Liver (tissue), 10 donors: ENCODE measurements at places on chromosomes 11 and 22.

DNA sequence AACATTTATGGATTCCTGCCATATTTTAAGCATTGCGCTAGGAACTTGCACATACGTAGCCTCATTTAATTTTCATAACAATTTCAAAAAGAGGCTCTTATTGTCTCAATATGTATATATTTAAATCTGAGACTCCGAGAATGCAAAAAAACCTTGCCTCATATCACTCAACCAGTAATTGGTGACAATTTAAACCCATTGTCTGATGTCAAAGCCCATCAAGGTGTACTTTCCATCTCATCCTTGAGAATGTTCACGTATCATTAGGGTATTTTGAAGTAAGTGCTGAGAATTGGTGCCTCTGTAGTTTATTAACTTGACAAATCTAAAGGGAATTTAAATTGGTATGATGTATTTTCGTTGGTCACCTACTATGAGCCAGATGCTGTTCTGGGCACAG lies 136.5 kb downstream of the FAM76B start:
- no peak for DNase-seq

GRCh38 chr11:61187505-61188130 lies 15.7 kb upstream of the PGA3 start:
- peak; percentile 85 for DNase-seq

DNA sequence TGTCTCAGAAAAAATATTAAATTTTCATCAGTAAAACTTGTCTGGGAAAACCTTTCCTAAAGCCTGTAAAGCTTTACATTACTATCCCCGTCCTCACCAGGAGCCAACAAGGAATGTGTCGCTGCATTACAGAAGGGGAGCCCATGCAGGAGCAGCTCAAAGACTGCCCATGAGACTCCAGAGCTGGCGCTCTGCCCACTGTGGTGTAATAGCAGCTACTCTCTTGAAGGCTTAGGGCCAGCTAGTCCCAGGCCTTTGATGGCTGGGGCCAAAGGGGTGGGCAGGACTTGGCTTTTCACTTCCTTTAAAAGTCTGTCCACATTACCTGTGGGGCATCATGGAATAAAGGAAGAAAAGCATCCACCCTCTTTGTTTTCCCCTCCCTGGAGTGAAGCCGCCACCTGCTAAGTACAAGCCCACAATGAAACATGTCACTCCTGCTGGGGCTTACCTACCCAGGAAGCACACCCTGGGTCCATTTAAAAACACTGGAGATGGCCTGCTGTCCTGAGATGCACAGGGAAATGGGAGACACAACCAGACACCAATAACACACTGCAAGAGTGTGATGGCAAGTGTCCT lies 150.7 kb downstream of the ADAMTS15 start:
- peak; percentile 28 for DNase-seq

- no peak for DNase-seq
Measured at GRCh38 chr22:26953012-26953883, 295.9 kb downstream of the MIAT start.

DNA sequence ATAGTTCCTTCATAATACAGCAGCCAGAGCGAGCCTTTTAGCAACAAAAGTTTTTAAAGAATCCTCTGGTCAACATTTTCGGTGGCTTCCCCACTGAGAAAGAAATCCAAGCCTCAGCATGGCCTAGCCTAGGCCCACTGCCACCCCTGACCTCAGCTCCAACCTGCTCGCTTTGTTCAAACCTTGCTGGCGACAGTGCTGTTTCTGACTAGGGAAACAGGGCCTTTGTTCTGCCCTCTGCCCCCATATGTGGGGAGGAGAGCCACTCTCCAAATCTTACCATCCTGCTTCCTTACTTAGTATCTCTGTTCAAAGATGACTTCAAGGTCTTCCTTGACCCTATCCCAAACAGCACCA lies 95.8 kb downstream of the CCDC83 start:
- DNase-seq, result no peak

- DNase-seq, result no peak
Measured at GRCh38 chr22:49850021-49850911, 3.4 kb upstream of the ZBED4 start.

- DNase-seq, result no peak
Measured at GRCh38 chr11:65592858-65593517, 2.6 kb downstream of the KCNK7 start.

DNA sequence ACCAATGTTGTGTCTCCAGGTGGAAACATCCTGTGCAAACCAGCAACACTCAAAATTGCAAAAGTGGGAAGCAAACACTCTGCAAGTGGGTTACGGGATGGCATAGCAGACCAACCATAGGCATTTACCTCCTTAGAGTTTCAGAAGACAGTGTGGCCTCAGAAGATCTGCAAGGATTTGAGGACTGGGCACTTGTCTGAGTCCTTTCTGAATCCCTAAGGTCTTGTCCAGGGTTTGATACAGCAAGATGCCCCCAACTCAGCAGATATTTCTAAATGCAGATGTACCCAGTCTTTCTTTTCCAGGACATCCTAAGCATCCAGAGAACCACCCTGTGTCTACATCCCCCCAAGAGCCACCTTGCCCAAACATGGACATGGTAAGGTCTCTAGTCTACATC lies 51.7 kb upstream of the SHANK2 start:
- peak; percentile 10 for DNase-seq

DNA sequence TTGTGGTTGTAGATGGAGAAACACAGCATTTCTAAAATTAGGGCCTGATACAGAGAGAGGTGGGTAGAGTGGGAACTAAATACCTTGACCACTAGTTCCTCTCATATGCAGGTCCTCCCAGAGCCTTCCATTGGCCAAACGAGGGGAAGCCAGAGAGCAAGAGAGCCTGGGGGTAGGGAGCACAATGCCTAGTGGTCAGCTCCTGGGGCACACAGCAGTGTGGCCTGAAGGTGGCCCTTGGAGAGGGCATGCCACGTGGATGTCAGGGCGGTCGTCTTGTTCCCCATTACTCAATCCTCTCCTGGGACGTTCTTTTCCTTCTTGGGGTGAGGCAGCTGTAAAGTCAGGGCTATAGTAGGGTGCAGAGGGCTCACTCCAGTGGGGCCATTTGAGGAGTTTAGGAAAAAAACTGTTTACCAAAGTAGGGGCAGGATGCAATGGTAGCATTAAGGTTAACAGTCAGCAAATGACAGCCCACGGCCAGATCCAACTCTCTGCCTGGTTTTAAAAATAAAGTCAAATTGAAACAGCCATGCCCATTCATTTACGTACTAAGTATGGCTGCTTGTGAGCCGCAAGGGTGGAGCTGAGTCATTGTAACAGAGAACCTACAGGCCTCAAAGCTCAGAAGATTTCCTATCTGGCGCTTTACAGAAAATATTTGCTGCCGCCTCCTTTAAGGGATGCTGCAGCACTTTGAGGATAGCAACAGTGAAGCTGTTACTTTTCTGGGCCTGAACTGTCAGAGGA lies 7.6 kb downstream of the MYO18B start:
- no peak for DNase-seq

DNA sequence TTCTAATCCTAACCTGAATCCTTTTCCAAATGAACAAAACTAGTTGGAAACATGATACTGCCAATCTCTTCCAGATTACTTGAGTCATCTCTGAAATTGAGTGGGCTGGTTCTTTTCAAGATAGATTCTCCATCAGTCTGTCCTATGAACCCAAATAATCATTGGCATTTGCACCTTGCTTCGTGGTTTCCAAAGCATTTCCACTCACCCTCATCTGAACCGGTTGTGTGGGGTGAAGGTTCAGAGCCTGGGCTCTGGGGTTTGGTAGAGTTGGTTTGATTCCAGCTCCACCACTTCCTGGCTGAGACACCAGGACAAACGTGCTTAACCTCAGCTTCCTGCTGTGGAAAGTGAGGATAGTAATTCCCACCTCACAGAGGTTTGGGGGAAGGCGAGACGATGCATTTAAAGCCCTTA lies 206.4 kb upstream of the E2F8 start:
- no peak for DNase-seq

DNA sequence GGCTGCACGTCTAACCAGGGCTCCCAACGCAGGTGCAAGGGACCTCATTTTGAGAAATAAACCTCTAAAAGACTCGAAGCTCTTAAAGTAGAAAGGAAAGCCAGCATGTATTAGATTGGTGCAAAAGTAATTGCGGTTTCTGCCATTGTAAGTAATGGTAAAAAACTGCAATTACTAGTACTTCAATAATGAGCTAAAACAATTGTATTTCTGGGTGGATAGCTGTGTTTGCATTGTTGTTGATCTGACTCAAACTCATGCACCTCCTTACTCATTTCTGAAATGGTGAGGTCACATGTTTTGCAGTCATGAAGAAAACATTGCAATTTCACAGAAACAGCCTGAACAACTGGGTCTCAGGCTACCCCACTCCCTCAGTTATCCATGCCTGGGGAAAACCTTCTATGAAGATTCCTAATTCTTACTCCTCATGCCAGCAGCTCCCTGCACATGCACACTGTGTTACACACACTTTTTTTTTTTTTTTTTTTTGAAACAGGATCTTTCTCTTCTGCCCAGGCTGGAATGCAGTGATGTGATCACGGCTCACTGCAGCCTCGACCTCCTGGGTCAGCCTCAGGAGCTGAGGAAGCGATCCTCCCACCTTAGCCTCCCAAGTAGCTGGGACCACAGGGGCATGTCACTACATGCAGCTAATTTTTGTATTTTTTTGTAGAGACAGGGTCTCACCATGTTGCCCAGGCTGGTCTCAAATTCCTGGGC lies 24.6 kb downstream of the VWCE start:
- DNase-seq, result no peak

GRCh38 chr22:20441631-20442484 lies 4.2 kb upstream of the SCARF2 start:
- no peak for DNase-seq

DNA sequence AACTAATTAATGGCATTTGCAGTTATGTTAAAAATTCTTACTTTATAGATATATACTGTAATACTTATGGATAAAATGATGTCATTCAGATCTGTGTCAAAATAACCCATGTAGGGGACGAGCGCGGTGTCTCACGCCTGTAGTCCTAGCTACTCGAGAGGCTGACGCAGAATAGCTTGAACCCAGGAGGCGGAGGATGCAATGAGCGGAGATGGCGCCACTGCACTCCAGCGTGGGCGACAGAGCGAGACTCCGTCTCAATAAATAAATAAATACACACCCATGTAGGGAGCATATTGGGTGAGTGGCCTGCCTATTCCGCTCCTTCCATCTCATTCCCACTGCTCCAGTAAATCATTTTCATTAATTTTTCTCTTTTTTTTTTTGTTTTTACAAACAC lies 7.1 kb downstream of the SNU13 start:
- DNase-seq, result no peak

- no peak for DNase-seq
Measured at GRCh38 chr11:116043857-116044256, 539.6 kb upstream of the CADM1 start.

GRCh38 chr22:19927696-19928095 lies 13.9 kb upstream of the COMT start:
- DNase-seq, result no peak

DNA sequence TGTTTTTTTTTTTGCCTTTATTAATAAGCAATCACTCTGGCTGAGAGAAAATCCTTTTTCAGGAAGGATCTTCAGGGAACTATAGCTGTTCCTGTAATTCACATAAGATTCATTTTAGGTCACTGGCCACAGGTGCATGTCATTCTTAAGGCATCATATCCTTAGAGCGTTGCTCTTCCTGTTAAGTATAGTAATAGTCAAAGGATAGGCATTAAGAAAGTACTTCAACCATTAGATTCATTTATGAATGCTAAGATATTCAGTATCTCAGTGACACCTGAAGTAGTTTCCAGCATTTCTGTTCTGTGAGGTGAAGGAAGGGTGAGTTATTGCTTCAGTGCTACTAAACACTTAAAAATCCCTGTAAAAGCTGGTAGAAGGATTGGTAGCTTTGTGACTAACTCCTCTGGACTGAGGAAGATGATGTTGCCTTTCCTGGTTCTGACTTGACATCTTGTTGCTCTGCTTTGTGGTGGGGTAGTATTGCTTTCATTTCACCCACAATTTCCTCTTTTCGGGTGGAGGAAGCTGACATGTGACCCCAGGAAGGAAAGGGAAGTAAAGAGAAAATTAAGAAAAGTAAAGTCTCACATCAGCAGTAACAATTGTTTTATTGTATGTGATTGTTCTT lies 34.7 kb downstream of the RNF169 start:
- no peak for DNase-seq

- no peak for DNase-seq
Measured at GRCh38 chr11:3825473-3826154, 15.1 kb downstream of the RHOG start.

GRCh38 chr11:3970108-3970507 lies 114.6 kb downstream of the STIM1 start:
- no peak for DNase-seq

DNA sequence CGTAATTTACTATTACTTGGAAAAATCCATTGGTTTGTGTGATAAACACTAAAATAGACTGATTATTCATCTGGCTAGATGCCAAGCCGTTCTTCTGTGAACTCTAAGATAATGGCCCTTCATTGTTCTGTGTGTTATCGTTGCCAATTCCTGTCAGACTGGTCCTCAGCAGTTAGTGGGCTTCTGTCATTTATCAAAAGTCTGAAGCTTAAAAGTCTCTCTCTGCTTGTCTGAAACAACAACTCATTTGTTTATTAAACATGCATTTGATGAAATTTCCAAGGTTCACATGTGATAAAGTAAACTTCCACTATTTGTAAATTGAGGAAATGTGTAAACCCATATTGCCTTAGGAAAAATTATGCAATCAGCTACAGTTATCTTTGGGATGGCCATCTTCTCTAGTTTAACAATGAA lies 21.1 kb upstream of the RDX start:
- no peak for DNase-seq

- no peak for DNase-seq
Measured at GRCh38 chr11:2566223-2567025, 121.6 kb downstream of the KCNQ1 start.

DNA sequence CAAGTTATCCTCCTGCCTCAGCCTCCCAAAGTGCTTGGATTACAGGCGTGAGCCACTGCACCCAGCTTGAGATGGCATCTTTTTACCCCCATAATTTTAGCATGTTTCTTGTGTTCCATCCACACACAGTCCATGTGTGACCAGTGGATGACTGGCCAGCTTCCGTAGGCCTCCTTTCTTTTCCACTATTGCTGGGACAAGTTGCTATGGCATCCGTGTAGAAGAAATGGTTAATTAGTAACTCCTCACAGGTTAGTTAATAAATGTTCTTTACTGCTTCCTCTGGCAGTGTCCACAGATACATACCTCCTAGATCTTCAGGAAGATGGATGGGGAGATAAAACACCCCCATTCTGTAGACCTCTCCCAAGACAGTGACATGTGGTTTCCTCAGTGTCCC lies 154.3 kb upstream of the RASSF10 start:
- DNase-seq, result no peak

- DNase-seq, result no peak
Measured at GRCh38 chr11:61826930-61827570, 1.1 kb upstream of the FADS2 start.
